NT2/D1 (cell line): ENCODE measurements at places on chromosomes 3 and 15.
A peak's percentile ranks its signal among the peaks of the same experiment; 100 is the strongest.

GRCh38 chr3:30616347-30617027, 10.1 kb downstream of the TGFBR2 start:
- no peak for DNase-seq

DNA sequence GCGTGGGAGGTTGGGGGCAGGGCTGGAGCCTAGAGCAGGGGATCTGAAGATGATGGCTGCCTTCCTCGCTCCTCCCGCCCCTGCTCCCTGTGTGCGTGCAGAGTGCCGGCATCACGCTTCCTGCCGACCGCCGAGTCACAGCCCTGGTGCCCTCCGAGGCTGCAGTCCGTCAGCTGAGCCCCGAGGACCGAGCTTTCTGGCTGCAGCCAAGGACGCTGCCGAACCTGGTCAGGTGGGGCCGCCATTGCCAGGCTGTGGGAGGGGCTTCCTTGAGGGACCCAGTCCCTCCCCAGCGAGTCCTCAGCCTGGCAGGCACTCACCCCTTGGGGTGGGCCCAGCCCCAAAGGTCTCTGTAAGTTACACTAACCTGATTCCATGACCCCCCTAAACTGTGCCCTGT, 17.6 kb downstream of the STAB1 start:
- DNase-seq: no peak

DNA sequence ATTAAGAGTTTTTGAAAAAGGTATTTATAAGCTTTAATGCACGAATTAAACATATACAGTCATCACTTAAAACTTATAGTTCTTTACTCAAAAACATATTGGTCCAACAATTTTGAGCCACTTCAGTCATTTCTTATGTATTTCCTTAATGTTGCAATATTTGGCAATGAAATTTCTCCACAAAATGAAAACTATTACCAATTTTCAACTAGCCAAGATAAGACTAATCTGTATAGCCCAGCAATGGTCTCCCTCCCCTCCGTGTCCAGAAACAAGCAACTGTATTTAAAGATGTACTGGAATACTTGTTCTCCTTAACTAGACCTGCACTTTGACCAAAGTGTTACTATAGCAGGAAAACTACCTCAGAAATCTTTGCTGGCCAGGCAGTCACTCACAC, 9.2 kb downstream of the ARF4 start:
- DNase-seq: no peak

DNA sequence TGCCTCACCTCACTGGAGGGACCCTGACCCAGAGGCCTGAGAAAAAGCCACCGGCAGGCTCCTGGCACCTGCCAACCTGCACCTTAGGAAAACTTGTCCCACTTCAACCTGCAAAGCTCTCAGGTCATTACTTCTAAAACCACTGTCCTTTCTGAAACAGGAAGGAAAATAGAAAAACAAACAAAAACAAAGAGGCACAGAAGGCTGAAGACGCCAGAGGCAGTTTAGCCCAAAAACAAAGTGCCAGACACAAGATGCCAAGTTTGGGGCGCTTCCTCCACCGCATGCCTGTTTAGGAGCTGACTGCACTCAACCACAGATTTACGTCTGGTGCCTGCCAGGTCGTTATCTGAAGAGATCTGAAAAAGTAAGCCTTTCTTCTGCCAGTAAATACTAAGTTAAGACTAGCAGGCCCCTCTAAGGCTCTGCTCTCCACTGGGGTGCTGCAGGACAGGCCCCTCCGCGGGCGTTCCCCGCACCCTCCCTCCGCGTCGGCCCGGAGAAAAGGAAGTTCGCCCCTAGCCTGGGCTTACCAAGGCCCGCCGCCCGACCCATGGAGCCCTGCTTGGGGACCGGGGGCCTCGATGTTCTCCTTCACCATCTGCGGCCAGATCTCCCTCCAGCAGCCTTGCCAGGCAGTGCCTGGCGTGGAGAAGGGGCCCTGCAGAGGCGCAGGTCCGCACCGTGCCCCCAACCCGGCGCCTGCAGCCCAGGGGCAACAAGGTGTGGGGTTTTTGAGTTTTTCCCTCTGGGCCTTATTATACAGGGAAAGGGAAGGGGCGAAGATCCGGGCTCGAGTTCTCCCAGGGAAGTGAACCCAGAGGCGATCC, 1.3 kb downstream of the GOLGA8A start:
- DNase-seq: no peak

DNA sequence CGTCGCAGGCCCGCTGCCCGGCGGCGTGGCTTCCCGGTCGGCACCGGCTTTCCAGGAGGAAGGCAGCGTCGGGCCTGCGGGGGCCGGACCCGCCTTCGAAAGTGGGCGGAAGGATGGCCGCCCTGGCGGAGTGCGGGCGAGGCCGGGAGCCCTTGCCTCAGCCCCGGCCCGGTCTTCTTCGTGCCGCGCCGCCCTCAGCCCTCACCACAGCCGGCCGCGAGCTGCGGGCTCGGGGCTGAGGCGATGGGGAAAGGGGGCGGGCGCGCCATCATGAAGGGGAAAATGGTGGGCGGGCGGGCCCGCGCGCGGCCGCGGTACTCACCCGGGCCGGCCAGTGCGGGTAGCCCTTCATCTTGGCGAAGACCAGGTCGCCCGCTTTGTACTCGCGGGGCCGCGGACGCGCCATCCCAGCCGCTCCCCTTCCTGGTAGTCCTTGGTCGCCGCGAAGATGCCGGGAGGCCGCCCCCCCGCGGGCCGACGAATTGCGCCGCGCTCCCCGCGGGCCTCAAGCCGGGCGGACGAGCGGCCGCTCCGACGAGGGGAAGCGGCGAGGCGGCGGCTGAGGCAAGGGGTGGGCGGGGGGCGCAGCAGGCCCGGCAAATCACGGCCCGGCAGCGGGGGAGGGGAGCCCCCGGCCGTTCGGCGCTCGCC, 489 bp downstream of the HDGFL3 start:
- peak; percentile 32 for DNase-seq

DNA sequence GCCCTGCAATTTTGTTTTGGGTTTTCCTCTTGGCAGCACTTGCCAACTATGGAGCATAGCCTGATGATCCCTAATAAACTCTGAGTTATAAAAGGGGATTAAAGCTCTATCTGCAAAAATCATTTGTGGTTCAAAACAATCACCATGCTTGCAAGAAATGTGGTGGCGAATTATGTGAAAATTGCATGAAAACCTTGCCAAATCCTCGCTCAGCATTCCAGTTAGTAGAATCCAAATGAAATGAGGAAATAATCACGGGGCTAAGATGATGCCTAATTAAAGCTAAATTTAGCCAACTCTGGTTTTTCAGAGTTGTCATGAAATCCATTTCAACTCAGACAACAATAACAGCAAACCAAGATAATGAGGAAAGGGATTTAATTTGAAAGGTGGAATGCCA, 73.0 kb upstream of the PROK2 start:
- no peak for DNase-seq

DNA sequence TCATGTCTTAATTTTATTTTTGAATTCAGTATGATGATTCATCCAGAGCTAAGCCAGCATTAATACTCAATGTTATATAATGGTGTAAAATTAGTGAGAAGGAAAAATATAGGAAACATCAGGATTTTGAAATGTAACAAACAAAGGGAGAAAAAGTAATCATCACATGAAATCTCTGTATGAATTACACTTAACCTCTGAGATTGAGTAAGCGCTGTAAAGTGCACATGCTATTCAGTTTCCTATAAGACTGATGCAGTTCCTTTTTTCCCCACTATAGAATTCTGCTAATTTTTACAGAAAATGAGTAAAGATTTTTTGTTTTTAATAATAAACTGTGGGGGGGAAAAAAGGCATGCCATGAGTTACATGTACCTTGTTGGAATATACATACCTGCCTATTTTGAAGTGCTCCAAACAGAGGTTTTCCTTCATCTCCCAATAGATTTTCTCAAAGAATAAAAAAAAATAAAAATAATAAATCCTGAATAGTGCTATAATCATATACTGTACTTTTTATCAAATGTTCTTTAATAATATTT, 64.0 kb upstream of the TTBK2 start:
- DNase-seq: no peak

DNA sequence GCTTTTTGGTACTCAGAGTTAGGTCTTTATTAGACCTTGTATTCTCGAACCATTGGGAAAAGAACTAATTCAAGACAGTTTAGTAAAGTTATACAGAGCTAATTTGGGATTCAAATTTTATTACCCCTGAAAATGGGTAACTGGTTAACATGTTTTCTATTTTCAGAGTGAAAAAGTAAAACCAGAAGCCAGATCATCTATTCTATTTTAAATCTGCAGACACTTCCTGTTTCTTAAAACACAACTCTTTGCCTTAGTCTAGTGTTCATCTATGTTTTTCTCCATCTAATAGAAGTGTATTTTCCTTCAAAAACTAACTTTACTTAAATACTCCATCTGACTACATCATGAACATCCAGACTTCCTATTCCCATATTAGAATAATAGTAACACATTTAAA, 113.4 kb downstream of the CCNL1 start:
- no peak for DNase-seq

DNA sequence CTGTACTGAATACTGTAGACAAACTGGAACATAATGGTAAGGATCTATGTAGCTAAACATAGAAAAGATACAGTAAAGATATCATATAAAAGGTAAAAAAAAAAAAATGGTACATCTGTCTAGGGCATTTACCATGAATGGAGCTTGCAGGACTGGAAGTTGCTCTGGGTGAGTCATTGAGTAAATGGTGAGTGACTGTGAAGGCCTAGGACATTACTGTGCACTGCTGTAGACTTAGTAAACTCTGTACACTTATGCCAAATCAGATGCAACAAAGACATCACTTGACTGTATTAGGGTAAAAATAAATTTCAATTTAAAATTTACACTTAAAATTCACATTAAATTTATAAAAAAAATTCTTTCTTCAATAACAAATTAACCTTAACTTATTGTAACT, 281.3 kb upstream of the LMCD1 start:
- DNase-seq: no peak

DNA sequence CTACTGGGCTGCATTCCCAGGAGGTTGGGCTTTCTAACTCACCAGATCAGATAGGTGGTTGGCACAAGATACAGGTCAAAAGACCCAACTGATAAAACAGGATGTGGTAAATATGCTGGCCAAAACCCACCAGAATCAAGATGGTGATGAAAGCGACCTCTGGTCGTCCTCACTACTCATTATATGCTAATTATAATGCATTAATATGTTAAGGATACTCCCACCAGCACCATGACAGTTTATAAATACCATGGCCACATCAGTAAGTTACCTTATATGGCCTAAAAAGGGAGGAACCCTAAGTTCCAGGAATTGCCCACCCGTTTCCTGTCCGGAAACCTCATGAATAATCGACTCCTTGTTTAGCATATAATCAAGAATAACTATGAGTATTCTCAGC, 31.6 kb downstream of the CFAP44 start:
- no peak for DNase-seq

DNA sequence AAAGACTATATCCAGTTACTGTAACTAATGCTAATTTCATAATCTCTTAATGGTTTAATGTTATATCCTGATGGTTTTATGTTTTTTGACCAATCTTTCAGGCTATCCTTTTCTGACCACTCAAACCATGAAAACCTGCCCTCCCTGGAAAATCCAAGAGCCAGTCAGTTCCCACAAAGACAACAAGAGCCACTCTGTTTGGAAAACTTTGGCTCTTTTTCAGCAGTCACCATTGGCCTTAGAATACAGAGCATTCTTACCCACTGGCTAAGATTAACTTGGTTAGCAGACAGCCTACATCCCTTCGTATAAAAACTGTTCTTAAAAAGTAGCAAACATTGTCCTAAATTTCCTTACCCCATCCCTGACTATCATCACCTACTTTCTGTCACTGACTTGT, 32.9 kb downstream of the ALCAM start:
- DNase-seq: no peak

DNA sequence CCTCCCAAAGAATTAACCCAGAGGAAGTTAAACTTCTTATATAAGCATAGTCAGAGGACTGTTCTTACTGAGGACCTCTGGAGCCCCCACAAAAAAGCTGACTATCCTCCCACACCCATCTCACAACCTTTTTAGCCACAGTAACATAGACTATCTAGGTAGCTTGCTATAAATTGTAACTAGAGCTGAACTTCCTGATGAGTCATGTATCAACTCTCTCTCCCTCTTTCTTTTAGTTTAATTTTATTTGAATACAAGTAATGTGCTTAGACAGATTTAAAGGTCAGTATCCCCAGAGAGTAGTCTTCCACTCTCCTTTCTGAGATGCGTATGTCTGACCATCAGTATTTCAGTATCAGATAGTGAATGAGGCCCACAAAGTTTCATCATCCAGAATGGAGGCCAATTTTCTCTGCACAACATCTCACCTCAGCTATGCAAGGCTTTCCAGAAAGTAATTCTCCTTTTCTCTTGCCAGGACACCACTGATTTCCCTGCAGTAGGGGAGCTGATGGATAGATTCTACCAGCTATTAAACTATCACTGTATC, 104.0 kb upstream of the MYRIP start:
- DNase-seq: no peak

DNA sequence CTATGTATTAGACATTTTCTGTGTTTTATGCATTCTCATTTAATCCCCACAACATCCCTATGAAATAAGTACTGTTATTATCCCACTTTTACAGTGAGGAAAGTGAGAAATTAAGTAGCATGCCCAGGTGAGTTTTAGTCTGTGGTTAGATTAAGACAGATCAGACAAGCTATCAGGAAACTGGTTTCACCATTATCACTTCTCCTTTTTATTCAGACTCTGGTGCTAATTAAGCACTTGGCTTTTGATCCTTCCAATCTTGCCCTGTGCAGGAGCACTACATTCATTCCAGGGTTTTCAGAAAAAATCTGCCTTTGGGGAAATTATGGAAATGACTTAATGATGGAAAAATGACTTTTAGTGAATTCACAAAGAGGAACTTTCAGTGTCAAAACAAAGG, 115.2 kb downstream of the TMEM108 start:
- no peak for DNase-seq

- DNase-seq: no peak
These were observed 246.1 kb upstream of the PPP2R3A start for GRCh38 chr3:135719449-135719848.

- DNase-seq: no peak
These were observed 48.6 kb downstream of the ZDHHC3 start for GRCh38 chr3:44927371-44927770.

GRCh38 chr3:150850191-150850590, 55.0 kb downstream of the MINDY4B start:
- no peak for DNase-seq

DNA sequence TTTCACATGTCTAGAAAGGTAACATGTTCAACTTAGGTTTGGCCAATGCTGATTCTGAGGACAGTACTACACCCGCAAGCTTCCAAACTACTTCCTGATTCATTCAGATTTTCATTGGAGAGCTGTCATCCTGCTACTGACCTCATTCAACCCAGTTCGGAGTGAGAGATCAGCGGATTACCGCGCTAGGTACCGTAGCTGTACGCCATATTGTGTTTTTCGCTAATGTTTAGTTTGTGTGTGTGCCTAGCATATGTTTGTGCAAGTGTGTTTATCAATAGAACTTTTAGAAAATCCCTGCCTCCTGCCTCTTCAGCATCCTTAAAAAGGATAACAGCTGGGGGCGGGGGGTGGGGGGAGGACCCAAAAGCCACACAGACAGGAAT, 1.1 kb downstream of the ZBTB20 start:
- no peak for DNase-seq

GRCh38 chr15:43550527-43551363, 33.3 kb downstream of the MAP1A start:
- DNase-seq: no peak

GRCh38 chr15:48336940-48337339, 5.7 kb downstream of the DUT start:
- DNase-seq: no peak

- DNase-seq: no peak
These were observed 268.4 kb upstream of the NSMCE3 start for GRCh38 chr15:29538044-29538443.

GRCh38 chr3:131733086-131733841, 230.5 kb upstream of the MRPL3 start:
- no peak for DNase-seq

GRCh38 chr15:70474471-70475406, 288.6 kb downstream of the UACA start:
- DNase-seq: no peak
